ENCODE measurements at places on chromosomes 16 and 17.

DNA sequence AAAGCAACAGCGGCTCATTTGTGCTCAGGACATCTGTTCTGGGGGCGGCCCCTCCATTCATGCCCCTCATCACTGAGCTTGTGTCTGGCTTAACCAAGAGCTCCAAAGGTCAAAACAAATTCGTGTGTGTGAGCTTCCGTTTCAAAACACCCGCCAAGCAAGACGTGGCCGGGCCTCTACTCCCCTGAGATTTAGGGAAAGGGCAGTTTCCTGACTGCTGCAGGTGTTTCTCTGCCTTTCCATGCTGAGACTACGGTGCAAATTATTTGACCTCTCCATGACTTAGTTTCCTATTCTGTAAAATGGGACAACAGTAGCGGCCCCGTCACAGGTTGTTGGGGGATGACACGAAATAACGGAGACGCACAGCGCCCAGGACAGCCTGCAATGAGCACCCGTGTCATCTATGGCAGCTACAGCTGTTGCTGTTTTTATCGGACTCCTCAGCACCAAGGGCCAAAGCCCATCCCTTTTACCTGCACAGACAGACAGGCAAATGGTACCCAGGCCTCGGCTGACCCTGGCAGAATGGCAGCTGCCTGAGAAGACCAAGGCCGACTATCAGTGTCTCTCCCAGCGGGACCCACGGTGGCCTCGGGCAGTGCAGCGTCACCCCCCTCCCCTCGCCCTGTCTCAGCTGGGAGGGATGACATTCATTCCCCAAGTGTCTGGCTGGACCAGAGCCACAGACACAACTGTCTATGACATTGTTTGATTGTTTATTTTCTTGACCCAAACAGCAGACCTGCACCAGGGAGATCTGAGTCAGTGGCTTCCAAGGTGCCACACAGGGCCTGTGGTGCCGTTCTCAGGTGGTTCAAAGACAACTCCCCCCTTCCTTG, 50.7 kb upstream of the DOC2B start:
- DNase-seq, result peak; percentile 3

- no peak for DNase-seq
Observed at GRCh38 chr17:43631429-43631828, 30.3 kb downstream of the MEOX1 start.

GRCh38 chr16:87855852-87856715, 13.2 kb downstream of the SLC7A5 start:
- DNase-seq, result no peak

- DNase-seq, result no peak
Observed at GRCh38 chr16:17368951-17369350, 101.8 kb downstream of the XYLT1 start.

GRCh38 chr17:44134752-44135568, 6.8 kb upstream of the HROB start:
- no peak for DNase-seq

DNA sequence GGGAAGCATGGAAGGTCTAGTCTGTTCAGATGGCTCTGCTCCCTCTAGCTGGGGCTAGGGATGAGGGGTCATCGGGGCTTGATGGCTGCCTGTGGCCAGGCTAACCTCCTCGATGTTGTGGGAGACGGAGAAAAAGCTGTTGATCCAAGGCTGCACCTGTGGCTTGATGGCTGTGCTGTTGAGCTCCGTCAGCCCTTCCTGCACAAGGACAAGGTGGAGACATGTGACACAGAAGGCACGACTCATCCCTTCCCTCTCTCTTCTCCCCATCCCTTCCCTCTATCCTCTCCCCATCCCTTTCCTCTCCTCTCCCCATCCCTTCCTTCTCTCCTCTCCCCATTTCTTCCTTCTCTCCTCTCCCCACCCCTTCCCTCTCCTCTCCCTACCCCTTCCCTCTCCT, 28.2 kb downstream of the FCSK start:
- no peak for DNase-seq

DNA sequence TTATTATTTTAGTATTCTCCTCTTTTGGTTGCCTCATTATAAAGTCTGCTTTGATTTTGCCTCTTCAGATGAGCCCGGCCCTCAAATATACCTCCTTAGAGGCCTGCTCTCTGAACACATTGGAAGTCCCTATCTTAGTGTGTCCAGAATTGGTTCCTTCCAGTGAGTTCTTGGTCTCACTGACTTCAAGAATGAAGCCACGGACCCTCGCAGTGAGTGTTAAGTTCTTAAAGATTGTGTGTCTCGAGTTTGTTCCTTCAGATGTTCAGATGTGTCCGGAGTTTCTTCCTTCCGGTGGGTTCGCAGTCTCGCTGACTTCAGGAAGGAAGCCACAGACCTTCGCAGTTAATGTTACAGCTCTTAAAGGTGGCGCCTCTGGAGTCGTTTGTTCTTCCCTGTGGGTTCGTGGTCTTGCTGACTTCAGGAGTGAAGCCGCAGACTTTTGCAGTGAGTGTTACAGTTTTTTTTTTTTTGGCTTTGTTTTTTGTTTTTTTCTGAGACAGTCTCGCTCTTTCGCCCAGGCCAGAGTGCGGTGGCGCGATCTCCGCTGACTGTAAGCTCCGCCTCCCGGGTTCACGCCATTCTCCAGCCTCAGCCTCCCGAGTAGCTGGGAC, 45.8 kb upstream of the NOS2 start:
- no peak for DNase-seq
